ENCODE measurements at places on chromosomes 6 and 20.

GRCh38 chr6:46491201-46491627, at the start of gene RCAN2:
RCAN2 (minus strand) TSS chr6:46491449.
- DNase-seq: no peak

- DNase-seq: no peak
Measured at GRCh38 chr6:30902709-30903108, 5.3 kb upstream of the GTF2H4 start.

- DNase-seq: no peak
Measured at GRCh38 chr6:115618256-115618655, 442.4 kb downstream of the FRK start.

DNA sequence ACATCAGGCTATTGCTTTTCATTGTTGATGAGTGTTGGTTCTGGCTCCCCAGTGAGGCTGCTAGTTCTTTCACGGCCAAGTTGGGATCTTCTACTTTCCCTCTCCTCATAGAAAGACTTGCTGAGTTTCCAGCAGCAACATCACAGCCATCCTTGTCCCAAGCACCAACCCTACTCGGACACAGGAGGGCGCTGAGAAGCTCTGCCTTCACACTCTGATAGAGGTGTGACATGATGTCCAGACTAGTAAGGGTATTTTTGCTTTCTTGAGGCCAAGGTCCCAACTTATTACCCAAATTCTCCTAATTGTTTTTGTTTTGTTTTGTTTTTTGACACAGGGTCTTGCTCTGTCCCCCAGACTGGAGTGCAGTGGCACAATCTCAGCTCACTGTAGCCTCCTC, 3.0 kb upstream of the GCM1 start:
- no peak for DNase-seq

- no peak for DNase-seq
Measured at GRCh38 chr6:122372647-122373046, 26.8 kb upstream of the HSF2 start.

GRCh38 chr20:1721687-1722512, 64.3 kb upstream of the SIRPG start:
- no peak for DNase-seq

GRCh38 chr6:156695742-156696141, 81.4 kb upstream of the ARID1B start:
- no peak for DNase-seq

DNA sequence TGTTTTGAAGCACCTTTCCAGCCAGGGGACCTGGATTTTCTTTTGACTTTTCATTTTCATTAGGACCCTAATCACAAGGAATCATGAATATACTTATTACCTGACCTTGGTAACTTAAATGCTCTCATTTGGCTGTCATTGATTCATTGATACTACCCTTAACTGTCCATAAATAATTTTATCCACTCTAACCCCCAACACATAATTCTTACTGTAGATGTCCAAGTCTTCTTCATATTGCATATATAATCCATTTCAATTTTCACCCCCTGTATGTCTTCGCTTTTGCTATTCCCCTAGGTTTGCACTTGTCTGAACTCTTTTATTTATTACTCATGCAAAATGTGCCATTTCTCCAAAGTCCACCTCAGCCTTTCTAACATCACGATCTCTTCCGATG, 602.9 kb downstream of the MMUT start:
- DNase-seq: no peak
